Activated effector memory CD4-positive, alpha-beta T cell treated with anti-CD3 and anti-CD28 coated beads, Interleukin-2, amount 50 U/mL, for 16 hours (primary cell): ENCODE measurements at places on chromosomes 11 and 22.
A peak's percentile ranks its signal among the peaks of the same experiment; 100 is the strongest.

DNA sequence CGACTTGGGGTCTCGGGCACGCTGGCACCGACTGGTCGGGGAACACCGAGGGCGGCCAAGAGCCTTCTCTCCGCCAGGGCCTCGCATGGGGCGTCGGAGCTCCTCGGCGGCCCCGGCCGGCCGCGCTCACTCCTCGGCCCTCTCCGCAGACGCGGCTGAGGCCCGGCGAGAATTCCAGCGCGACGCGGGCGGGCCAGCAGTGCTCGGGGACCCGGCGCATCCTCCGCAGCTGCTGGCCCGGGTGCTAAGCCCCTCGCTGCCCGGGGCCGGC lies 5.6 kb downstream of the TBX1 start:
- no peak for DNase-seq

GRCh38 chr22:21857481-21857914 lies 9.9 kb downstream of the MAPK1 start:
- no peak for DNase-seq

DNA sequence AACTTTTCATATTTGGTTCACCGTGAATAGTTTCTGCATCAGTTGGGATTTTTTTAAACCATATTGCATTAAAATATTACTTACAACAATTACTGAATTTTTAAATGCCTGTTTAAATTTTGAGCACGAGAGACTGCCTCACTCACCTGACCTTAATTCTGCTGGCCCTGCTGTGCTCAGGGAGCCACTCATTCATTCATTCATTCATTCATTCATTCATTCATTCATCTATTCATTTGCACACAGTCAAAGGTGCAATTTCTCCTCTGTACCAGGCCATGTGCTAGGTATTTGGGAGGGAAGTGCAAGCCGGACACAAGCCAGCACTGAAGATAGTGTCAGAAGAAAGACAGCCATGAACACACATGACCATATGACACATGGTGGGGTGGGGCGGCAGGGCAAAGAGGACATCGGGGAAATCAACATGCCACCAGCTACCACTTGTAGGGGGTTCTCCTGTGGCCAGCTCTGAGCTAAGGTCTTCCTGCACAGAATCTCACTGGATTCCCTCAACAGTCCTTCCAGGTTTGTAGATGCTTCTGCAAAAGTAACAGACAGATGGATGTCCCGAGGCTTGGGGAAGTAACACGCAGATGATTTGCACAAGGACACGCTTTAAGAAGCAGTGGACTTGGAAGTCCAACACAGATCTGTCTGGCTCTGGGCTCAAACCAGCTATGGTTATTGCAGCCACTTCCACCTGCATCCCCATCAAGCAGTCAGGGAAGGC lies 568 bp upstream of the CSF2RB start:
- no peak for DNase-seq

GRCh38 chr22:30763815-30764673 lies 69.4 kb downstream of the OSBP2 start:
- DNase-seq = peak; percentile 72
